ENCODE measurements at places on chromosomes 6 and 20. TPM values are rescaled to one million over a fixed set of nuclear protein-coding genes. Genes with fewer than 3 reads are reported as not detected.

GRCh38 chr6:131002661-131002980 is 60.4 kb downstream of the EPB41L2 start:
- DNase-seq: peak; percentile 52

DNA sequence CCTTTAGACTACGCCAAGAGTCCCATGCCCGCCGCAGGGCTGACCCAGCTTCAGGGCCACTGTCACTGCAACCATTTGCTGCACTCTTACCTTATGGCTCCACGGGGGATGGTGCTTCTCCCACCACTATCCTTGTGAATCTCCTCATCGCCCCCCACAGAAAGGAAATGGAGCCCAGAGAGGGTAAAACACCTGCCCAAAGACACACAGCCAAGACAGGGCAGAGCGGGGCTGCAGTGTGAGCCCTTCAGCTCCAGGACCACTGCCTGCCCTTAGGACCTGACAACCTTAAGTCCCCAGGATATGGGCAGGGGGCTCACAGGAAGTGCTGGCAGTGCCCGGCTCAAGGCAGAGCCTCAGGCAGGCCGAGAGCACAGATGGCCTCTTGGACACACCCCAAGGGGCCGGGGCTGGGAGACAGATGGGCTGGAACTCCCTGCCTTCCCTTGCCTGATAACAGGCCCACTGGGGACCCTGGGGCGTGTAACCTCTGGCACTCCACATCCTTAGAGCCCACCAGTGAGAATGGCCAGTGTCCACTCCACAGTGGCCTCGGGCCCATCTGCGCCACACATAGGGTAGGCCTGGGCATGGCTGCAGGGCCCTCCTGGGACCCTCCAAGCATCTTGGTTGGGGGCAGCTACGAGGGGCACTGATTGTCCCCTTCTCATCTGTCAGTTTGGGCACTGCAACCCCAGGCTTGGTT is 265.2 kb downstream of the TAF4 start:
- no peak for DNase-seq

DNA sequence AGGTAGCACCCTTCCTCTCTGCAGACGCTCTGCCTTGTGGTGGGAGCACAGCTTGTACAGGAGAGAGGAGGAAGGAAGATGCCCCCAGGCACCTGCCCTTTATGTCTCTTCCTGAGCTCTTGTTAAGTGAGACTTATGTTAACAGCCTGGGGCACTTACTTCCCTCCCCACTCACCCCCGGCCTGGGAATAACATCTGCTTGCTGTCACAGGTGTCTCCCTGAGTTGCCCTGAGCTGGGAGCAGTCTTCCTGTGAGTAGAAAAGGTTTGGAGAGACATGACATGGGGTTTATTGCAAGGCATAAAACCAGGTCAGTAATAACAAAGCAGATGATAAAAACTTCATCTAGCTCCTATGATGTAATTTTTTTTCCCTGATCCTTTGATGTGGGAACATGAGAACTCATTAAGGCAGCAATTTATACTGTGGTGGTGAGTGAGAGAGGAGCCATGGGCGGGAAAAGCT is 1.9 kb downstream of the SSTR4 start:
- DNase-seq: no peak

DNA sequence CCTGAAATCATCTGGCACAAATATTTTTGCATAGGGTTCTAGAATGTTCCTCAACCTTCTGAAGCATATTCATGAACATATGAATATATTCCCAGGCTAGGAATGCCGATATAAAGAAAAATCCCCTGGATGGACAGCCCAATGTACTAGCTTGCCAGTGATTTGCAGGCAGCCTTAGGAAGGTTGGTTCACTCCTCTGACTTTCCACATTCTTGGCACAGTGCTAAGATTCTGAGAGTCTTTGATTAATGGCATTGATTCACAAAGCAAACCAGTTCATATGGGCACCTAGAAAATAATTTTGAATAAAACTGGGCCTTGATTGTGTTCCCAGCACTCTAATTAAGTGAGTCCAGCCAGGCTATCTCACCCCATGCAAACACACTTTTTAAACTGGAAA is 56.9 kb upstream of the ENPP4 start:
- no peak for DNase-seq

DNA sequence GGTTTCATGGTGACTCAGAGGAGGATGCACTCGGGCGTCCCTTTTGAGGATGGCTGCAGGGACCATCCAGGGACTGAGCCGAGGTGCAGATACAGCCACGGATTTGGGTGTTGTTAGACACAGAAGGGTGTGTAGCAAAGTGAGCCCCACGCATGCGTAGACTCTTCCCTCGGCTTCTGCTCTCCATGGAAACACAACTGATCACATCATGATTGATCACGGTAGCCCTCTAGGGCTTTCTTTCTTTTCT is 606 bp upstream of the ULBP1 start:
- DNase-seq: no peak

GRCh38 chr20:10113746-10114145 is 79.0 kb downstream of the ANKEF1 start:
- DNase-seq: no peak

- DNase-seq: no peak
These were observed 63.6 kb downstream of the CARMIL1 start for GRCh38 chr6:25342802-25343201.

- DNase-seq: no peak
These were observed 19.5 kb downstream of the NCOA3 start for GRCh38 chr20:47521059-47521808.

- DNase-seq: no peak
These were observed 186.1 kb downstream of the BMP2 start for GRCh38 chr20:6953611-6954010.

- no peak for DNase-seq
These were observed 231.8 kb downstream of the BCKDHB start for GRCh38 chr6:80338201-80338836.

GRCh38 chr6:73523434-73524123 is 2.7 kb upstream of the EEF1A1 start:
- peak; percentile 43 for DNase-seq

- no peak for DNase-seq
These were observed 98.1 kb downstream of the RALGAPA2 start for GRCh38 chr20:20614391-20614790.

DNA sequence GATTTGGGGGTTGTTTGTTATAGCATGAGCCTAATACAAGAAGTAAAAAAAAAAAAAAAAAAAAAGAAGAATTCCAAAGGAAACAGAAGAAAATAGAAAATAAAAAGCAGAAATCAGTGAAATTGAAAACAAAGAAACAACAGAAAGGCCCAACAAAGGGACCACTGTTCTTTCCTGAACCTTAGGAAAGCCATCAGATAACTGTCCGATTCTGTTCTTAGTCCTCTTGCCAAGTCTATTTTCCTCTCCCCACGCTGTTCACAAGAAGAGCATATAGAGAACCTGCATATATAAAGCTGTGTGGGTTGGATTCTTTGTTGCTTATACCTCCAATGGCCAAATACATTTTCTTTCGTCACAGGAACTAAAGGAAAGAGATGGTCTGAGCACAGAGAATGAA is 38.0 kb upstream of the IPCEF1 start:
- no peak for DNase-seq

The TAB2 gene
- 41.1 TPM for total RNA-seq

DNA sequence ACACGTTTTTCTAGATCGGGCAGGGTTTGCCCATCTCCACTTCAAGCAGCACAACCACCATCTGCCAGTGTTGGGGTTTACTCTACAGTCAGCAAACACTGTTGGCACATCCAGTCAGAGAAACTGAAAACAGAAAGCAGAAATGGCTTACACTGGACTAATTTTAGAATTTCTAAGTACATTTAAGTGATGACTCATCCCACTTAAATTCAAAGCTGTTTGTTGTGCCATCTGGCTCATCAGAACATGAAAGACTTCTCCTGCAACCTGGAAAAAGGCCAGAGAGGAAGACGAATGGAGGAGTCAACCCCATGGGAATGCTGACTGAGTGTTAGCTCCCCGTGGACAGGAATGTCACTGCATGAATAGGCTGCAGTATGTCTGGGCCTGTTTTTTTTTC is 21.8 kb downstream of the FAM209B start:
- peak; percentile 89 for DNase-seq

GRCh38 chr6:112036088-112036637 is 17.7 kb upstream of the CCN6 start:
- DNase-seq: no peak

GRCh38 chr20:10521068-10521831 is 86.1 kb downstream of the SLX4IP start:
- DNase-seq: peak; percentile 11

GRCh38 chr20:24523661-24524060 is 54.2 kb downstream of the SYNDIG1 start:
- no peak for DNase-seq

DNA sequence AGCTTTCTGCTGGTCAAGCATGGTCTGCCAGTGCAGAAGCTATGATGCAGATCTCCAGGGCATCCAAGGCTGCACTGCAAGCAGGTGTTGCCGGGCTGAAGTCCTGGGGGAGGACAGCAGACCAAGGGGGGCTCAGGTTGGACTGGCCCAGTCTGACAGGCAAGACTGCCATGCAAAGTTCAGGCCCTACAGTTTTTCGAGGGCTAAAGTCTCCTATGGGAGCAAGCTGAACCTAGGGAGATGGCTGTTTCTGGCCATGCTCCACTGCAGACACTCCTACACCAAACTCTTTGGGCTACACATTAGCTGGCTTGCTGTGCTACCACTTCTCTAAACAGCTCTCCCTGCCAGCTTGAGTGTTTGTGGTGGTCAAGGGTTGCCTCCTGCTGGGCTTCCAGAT is 130.0 kb upstream of the SYNCRIP start:
- no peak for DNase-seq

The KLC4 gene
- total RNA-seq: 15.6 TPM

GRCh38 chr6:158032354-158032733 is 50.7 kb downstream of the SYNJ2 start:
- no peak for DNase-seq

- no peak for DNase-seq
These were observed 2.3 kb downstream of the TFAP2C start for GRCh38 chr20:56631318-56631989.

The IL20RA gene
- total RNA-seq: 10.7 TPM

The SAMD5 gene
- total RNA-seq: 28.9 TPM

The ATP6V1G2 gene
- total RNA-seq: 1.4 TPM

DNA sequence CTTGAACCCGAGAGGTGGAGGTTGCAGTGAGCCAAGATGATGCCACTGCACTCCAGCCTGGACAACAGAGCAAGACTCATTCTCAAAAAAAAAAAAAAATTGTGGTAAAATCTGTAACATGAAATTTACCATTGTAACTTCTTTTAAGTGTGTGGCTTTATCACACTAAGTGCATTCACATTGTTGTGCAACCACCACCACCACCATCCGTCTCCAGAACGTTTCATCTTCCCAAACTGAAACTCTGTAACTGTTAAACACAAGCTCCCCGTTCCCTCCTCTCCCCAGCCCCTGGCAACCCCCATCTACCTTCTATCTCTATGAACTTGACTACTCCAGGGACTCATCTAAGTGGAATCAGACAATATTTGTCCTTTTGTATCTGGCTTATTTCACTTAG is 29.7 kb downstream of the PDRG1 start:
- DNase-seq: no peak

DNA sequence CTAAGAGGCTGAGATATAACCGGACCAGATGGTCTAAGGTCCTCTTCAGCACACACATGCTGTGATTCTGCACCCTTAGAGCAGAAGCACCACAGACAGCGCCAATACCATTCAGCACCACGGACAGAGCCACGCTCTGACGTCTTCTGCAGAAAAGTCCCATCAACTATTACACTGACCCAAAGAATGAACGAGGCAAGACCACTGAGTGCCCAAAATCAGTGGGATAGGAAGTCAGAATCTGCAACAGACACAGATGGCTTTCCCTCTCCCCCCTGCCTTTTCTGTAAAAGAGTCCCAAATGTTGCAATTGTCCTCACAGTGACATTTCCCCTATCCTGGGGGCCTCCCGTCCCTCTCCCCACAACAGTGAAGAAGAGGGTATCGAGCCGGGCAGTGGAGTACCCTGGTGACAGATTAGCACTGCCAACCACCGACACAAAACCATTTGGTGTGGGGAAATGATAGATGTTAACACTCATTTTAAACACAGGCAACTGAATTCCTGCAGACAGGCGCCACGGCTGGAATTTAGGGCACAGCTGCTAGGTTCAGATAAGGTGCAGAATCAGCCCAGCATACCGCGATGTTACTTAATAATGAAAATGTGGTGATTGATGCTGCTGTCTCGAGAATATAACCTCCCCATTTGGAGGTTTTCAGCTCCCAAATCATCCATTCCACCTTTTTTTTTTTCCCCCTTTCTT is 66.6 kb upstream of the CTNNBL1 start:
- DNase-seq: peak; percentile 30

The DAAM2 gene
- 32.2 TPM for total RNA-seq

The NKAIN2 gene
- 0.59 TPM for total RNA-seq

GRCh38 chr20:19757487-19758132 is 448 bp upstream of the RIN2 start:
- DNase-seq: peak; percentile 95

DNA sequence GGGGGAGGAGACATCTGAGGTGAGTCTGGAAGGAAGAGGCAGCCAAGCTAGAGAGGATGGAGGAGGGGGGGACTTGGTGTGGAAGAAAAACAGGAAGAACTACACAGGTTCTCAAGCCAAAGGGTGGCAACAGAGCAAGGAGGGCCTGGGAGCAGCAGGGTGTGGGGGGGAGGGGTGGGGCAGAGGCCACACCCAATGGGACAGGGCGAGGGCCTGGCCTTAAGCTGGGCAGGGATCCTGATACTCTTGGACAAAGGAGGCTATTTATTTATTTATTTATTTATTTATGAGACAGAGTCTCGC is 359.0 kb downstream of the ZFAND3 start:
- no peak for DNase-seq

DNA sequence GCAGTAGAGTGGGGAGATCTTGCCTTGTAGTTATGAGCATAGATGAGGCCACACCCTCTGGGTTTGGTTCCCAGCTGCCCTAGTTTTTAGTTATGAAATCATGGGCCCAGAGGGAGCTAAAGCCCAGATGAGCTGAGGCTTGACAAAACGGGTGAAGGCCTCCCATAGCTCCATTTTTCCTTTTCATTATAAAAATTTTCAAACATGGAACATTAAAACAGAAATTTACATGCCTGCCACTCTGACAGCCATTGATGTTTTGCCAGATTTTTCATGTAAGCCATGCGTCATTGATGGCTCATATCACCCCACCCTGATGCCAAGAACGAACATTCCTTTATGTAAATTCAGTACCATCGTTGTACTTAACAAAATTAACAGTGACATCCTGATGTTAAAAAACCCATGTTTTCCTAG is 67.9 kb downstream of the IGF2R start:
- DNase-seq: peak; percentile 60
